Right cardiac atrium (tissue), 5 donors: ENCODE measurements at places on chromosomes 2 and 18.

DNA sequence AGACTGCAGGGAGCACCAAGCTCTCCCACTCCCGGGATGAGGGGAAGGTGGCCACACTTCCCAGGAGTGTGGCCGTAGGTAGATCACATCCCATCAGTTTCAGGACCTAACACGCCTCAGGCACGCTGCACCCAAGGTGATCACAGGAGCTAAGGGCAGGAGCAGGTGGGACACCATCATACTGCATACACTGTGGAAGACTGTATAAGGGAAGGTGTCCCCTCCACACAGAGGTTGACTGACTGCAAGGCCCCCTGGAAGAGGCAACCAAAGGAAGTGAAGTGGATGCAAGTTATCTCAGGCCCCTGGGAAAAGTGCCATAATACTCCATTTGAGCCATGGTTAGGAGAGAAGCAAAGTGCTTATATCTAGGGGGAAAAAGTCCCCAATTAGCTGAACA is 351.9 kb upstream of the SMIM21 start:
- DNase-seq = no peak

DNA sequence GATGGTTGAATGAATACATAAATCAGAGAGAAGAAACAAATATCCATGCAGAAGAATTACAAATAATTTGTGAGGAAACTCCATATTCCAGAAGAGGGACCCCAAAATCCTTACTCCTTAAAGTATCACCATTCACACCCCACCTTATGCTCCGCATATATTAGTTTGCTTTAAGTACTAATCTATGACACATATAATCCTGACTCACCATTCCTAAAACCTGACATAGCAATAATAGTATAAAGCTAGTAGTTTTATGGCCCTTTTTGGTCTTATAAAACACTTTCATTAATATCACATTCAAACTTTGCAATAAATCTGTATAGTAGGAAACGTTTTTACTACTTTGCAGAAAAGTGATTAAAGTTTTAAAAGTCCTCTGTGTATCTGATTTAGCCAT is 719.0 kb upstream of the SLC39A10 start:
- no peak for DNase-seq

DNA sequence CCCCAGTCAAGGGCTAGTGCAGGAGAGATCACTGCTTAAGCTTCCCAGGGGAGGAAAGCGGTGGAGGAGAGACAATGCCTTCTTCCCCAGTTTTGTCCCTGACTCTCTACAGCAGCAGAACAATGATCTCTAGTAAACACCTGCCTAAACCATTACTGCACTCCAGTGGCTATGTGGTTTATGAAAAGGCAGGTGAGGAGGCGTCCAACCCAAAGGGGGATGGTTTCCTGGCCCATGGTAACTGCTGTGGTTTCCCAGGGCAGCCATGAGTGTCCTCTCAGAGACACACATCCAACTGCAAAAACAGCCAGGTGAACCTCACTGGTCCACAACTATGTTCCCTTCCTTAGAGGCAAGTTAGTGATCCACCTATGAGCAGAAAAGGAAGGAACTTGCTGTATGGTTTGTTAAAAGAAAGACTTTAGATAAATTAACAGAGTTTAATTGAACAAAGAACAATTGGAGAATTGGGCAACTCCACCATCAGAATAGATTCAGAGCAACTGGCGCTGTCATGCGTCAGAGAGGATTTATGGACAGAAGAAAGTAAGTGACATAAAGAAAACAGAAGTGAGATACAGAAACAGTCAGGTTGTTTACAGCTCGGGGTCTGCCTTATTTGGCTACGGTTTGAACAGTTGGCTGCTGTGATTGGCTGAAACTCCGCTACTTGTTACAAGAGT is 4.8 kb upstream of the TTC39C start:
- DNase-seq = no peak

DNA sequence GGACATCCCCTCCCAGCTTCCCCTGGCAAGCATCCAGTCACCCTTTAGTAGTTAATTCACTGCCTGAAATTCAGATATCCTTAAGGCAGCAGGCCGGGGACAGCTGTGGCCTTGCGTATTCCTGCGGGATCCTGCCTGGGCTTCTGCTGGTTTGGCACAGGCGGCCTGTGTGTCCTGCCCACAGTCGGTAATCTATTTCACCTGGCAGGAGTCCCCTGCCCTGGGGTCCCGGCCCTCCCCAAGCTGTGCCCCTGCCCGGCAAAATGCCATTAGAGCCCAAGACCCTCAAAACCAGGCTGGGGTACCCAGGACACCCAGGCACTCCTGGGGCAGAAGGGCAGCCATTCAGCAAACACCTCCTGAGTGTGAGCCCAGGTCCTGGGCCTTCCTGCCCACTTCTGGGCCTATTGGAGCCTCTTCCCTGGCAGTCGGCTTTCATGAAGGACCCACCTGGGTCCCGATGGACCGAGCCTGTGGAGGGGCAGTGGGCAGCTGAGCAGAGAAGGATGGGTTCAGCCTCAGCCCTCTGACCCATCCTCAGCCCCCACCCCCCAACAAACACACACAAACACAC is 11.6 kb downstream of the CROCC2 start:
- peak; percentile 64 for DNase-seq

DNA sequence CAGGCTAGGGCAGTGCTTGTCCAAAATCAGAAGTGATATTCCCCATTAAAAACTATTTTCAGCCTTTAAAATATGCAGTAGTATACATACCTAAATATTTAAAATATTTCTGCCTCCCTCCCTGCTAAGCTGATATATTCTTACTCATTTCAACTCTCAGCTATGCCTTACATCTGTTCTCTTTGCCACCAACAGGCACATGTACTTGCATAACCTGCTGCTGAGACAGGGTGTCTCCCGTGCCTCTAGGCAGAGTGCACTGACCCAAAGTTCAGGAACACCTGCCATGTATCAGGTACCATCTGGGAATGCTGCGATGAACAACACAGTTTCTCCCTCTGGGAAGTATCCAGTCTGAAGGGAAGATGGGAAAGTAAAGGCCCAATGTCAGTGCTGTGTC is 91.7 kb downstream of the STK39 start:
- no peak for DNase-seq
